Activated CD8-positive, alpha-beta memory T cell treated with anti-CD3 and anti-CD28 coated beads, Interleukin-2, amount 50 U/mL, for 48 hours (primary cell): ENCODE measurements at places on chromosomes 5 and 9.

- DNase-seq: no peak
Measured at GRCh38 chr9:33677506-33677809, 117.9 kb upstream of the PRSS3 start.

- no peak for DNase-seq
Measured at GRCh38 chr9:22415941-22416691, 30.5 kb upstream of the DMRTA1 start.

DNA sequence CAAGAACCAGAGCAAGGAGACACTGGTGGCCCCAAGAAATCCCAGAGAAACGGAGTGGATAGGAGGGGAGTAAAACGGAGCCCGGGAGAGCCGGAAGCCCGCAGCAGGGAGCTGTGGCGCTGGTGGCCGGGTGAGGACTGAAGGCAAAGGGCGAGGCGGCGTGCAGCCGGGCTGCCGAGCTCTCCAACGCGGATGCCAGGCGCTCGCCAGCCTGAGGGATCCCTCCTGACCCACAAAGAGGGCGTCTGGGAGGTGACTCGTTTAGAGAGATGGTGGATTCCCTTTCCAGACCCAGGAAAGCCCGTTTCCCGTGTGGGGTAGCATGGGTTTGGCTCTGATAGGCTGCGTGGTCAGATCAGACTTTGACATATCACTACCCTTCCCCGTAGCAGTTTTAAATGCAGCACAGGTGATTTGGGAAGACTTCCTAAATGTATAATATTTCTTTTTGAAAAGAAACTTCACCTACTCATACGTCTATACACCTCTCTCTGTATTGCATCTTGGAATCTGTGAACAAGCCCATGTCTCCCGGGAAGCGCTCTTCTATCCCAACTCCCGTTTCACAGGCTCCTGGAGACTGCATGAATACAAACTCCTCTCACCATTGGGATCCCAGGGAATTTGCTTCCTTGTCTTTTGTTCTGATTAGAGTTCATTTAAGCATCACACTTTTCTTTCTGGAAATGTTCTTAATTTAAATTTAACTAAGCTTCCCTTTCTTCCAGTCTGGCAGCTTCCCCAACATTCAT lies 158.1 kb downstream of the C9orf152 start:
- no peak for DNase-seq

GRCh38 chr9:36665921-36666431 lies 93.3 kb downstream of the MELK start:
- DNase-seq: no peak

GRCh38 chr9:135413086-135413375 lies 66.6 kb upstream of the PPP1R26 start:
- DNase-seq: no peak

- DNase-seq: no peak
Measured at GRCh38 chr5:5309645-5310044, 112.8 kb upstream of the ICE1 start.

GRCh38 chr5:148939676-148940075 lies 113.3 kb downstream of the ADRB2 start:
- no peak for DNase-seq

DNA sequence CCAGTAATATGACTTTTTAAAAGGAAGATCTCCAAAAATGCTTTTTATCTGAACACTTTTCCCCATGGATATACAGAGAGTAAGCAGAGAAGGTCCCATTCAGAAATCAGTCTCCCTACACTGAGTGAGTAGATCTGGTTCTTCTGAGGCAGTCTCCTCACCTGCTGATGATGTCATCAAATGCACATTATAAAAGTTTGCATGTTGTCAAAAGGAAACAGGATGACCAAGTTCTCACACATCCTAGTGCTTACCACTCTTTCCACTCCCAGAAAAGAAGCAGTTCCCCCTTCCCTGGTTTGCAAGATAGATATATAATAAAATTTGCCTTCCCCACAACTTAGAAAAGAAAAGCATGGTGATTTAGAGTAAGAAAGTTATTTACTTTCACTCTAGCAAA lies 180.5 kb downstream of the RAB3C start:
- no peak for DNase-seq

GRCh38 chr5:54243483-54244080 lies 66.8 kb downstream of the ARL15 start:
- DNase-seq: no peak

DNA sequence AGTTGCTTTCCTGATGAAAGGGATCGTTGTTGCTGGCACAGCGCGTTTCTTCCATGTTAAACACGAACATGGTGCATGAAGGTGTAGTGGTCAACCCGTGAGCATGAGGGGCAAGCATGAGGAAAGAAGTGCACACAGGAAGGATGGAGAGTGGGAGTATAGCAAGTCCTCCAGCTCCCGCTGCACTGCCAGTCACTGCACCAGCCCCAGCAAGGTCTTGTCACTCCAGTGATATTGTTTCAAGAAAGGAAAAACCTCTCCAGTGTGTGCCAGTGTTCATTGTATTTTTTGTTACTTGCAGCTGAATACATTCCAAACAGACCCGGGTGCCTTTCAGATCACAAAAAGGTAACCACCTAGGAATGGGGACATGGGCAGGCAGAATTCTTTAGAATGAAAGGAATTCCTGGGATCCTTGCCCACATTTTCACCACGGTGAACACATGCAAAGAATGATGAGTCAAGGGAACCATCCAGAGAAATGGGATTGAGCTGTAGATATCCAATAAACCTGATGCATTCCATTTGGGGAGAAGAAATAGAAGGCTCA lies 186.3 kb downstream of the AOPEP start:
- DNase-seq: no peak

DNA sequence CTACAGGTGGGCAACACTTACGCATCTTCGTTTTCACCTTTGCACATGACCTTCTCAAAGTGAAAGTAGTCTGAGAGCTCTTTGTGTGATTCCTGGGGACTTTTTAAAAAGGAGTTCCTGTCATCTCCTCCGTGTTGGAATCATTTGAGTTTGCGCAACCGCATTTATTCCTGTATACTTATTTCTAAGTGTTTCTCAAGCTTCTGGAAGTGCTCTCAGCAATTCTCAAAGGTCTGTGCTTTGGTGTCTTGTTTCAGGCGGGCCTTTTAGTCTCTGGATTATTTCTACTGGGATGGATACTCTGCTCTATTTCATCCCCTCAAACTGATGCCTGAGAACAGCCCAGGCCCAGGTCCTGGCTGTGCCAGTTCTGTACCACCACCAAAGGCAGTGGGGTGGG lies 226.5 kb upstream of the TUT7 start:
- no peak for DNase-seq

DNA sequence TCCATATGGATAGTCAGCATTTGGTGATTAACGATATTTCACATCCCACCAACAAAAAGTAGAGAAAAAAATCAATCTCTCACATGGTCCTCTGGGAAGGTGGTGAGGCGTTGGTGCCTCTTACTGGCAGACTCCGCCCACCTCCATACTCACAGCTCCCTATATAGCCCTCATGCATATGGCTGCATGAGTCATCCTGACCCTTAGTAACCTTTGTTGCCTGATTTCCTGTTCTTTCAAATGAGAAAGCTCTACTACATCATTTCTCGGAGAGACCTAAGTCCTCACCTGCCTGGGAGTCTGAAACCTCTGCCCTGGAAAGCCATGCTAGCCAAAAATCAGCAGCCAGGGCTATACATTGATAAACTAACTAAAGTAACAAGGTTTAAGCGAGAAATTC lies 33.3 kb upstream of the ABCA1 start:
- peak; percentile 61 for DNase-seq
